Fibroblast of lung (primary cell): ENCODE measurements at places on chromosomes 3 and 15. TPM values are rescaled to one million over a fixed set of nuclear protein-coding genes. Genes with fewer than 3 reads are reported as not detected.
A peak's percentile ranks its signal among the peaks of the same experiment; 100 is the strongest.

- no peak for DNase-seq
These were observed 1.0 kb downstream of the SNX1 start for GRCh38 chr15:64096668-64097384.

GRCh38 chr3:15491143-15491542 is 30.4 kb downstream of the COLQ start:
- DNase-seq: no peak

GRCh38 chr3:15102836-15103235 is 3.9 kb upstream of the RBSN start:
- DNase-seq: peak; percentile 39

GRCh38 chr15:50219820-50220219 is 37.8 kb downstream of the SLC27A2 start:
- DNase-seq: no peak

CSPG5 gene
- total RNA-seq: under 0.01 and 0.17 TPM in 2 replicates

RASGRP1 gene
- total RNA-seq: not detected in 2 replicates
